ENCODE measurements at places on chromosomes 3 and 15.
A peak's percentile ranks its signal among the peaks of the same experiment; 100 is the strongest.

- DNase-seq, result no peak
Measured at GRCh38 chr15:93257920-93258319, 168.9 kb upstream of the RGMA start.

- no peak for DNase-seq
Measured at GRCh38 chr15:101189409-101190091, 62.3 kb downstream of the CHSY1 start.

- no peak for DNase-seq
Measured at GRCh38 chr3:15665510-15666150, 64.1 kb downstream of the BTD start.

DNA sequence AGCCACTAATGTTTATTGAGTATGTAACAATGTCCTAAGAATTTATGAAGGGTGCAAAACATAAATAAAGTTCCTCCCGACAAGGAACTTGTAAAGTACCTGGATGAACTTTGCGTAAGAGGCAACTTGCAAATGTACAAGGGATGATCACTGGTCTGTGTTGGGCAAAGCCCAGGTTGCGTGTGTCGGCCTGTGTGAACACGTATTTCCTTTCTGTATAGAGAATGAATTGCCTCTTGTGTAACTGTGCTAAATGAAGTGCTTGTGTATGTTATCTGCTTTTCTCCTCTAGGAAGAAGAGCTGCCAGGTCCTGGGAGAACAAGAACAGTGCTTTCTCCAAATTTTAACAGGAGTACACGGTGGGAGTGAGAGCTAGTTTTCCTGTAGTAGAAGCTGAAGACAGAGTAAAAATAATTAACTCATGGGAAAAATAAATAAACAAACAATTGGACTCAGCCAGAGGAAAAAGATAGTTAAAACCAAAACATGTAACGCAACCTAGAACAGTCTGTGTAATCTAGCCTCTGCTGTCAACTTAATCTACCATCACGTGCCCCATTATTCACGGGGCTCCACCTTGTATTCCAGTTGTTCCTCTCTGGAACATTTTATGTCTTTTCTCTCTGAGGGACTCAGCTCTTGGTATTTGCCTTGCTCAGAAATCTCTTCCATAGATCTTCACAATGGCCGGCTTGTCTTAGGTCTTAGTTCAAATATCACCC, 83.7 kb upstream of the RASGRP1 start:
- DNase-seq, result peak; percentile 75

- peak; percentile 32 for DNase-seq
Measured at GRCh38 chr3:154334973-154335420, 10.7 kb upstream of the DHX36 start.

DNA sequence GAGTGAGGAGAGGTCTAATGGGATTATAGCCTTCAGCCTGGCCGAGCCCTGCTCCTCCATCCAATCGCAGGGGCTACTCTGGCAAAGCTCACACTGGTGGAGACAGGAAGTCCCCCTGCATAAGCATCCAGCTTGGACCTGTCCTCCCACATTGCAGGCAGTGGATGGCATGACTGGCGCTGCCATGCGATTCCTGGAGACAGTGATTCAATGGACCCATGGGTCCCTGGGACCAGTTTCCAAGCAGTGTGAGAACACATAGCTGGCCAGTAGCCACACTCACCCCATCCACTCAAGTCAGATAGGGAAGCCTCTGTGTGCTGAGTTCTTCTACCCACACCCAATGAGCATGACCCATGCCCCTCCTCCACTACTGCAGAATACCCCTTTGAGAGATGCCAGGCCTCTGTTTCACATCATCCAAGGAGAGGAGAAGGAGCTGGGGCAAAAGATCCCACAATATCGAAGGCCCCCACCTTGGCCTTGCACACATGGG, 18.1 kb upstream of the POC1A start:
- DNase-seq, result no peak

DNA sequence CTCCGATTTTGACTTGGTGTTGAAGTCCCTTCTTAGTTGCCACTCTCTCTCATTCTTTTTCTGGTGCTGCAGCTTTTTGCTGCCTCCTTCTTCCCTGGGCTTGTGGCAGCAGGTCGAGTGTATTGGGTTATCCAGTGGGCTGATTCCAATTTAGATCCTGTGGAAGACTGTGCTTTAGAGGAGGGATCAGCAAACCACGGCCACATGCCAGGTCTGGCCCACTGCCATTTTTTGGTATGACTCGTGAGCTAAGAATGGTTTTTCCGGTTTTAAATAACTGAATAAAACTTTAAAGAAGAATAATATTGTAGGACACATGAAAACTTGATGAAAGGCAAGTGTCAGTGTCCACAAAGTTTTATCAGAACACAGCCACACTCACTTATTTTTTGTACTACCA, 330.5 kb downstream of the ROBO2 start:
- DNase-seq, result peak; percentile 6

DNA sequence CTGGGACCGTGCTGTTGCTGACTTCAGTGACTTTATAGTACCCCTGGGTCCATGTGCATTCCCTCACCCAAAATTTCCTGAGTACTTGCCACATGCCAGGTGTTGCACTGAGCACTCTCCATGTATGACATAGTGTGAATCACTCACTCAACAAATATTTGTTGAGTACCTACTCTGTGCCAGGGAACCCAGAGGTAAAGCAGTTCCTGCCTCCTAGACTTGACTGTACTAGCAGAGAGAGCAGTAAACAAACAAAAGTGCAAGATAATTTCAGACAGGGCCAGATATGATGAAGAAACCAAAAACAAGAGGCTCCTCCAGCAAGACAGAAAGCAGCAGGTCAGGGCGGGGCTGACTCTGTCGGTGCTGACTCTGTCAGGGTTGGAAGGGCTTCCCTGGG, 12.2 kb downstream of the TGM4 start:
- DNase-seq, result peak; percentile 17

GRCh38 chr3:194395778-194396538, 3.1 kb downstream of the GP5 start:
- DNase-seq, result peak; percentile 46

DNA sequence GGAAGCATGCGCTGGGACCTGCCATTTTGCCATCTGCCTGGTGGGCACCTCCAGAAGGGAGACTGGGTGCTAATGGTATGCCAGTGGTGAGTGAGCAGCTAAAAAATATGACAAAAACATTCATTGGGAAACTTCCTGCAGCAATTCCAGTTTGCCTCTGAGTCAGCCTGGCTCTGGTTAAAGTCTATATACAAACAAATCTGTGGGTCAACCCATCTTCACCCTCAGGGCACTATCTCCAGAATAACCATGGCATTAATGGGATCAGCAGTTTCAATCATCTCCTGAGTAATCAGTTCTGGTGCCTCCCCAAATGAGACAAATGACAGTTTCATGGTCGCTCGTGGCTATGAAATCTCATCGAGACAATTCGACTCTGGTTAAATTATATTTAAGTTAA, 21.5 kb downstream of the FRMD4B start:
- DNase-seq, result peak; percentile 36

- peak; percentile 39 for DNase-seq
Measured at GRCh38 chr3:98561727-98562521, 30.1 kb downstream of the GPR15 start.

DNA sequence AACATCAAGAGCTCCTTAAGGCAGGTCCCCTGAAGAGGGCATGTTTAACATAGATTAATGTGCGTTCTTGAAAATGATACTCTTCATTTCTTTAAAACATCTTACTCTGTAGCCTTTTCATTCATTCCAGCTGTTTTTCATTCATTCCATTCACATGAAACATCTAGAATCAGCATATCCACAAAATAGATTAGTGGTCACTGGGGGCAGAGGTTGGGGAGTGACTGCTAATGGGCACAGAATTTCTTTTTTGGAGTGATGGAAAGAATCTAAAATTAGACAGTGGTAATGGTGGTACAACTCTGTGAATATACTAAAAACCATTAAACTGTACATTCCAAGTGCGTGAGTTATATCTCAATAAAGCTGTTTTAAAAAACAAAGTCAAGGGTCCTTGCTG, 15.4 kb upstream of the CXCR6 start:
- DNase-seq, result no peak

GRCh38 chr3:68306571-68306970, 625.8 kb downstream of the TAFA4 start:
- no peak for DNase-seq

DNA sequence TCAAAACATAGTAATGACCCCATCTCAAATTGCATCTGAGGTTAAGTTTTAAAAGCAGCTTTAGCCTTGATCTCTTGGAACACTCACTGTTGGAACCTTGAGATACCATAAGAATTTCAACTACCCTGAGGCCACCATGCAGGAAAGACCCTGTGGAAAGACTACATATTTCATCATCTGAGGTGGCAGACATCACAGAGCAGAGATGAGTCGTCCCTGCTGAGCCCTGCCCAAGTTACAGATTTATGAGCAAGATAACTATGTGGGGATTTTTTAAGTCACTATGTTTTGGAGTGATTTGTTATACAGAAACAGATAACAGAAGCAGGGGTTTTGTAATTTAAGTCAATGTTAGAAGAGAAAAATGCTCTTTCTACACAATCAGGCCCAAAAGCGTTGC, 168.4 kb downstream of the STAC start:
- DNase-seq, result no peak

GRCh38 chr3:134291319-134292254, 40.9 kb upstream of the RYK start:
- peak; percentile 95 for DNase-seq

DNA sequence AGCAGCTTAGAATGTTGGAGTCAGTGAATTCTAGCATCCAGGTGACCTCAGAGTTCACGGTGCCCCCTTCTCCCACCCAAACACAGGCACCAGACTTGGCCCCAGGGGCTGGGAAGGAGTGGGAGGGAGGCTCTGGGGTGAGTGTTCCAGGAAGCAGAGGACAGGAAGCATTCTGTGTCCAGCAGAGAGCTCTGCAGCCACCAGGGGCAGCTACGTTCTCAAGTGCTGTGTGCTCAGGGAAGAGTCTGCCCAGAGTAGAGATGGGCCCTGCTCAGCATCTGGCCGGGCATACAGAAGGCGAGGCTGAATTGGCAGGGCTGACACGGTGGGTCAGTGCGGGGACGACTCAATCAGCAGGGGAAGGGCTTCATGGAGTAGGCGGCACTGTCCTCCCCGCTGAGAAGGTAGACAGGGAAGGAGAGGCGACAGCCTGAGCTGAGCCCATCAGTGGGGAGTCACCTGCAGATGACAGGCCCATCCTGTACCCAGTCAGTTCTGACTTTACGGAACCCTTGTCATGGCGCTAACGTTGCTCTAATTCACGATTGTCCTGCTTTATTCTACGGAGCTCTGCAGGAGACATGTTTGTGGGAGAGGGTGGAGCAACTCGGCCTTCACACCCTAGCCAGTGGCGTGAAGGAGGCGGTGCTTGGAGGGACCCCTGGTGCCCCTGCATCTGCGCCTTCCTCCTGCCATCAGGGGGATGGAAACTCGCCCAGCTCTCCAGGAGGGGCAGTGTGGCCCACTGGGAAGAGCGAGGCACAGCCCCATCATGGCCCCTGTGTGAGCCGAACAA, 82.2 kb downstream of the C3orf70 start:
- DNase-seq, result peak; percentile 27

DNA sequence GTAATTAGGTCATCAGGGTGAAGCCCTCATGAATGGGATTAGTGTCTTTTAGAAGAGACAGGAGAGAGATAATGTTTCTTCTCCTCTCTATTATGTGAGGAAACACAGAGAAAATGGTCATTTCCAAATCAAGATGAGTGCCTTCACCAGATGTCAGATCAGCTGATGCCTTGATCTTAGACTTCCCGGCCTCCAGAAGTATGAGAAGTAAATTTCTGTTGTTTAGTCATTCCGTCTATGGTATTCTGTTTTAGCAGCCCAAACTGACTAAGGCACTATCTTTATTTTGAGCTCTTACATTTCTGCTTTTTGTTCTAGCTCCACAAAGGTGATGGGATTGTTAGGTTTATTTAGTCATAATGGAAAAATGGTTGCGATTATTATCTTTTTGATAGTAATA, 273.2 kb upstream of the GADL1 start:
- peak; percentile 37 for DNase-seq

DNA sequence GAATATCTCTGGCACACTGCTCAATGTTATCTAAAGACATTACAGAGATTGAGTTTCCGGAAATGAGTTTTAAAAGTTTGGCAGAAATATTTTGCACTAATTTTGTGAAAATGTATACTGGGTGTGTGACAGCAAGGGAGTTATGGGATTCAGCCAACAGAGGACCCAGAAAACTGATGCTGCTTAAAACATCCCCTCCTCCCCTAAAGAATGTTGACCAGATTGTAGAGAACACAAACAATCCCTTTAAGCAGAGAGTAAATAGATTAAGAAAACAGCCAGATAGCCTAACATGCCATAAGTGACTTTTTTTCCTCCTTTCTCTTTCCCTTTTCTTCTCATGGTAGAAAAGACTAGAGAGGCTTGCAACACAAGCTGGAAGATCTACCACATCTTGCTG, 928.0 kb upstream of the ALCAM start:
- peak; percentile 5 for DNase-seq

DNA sequence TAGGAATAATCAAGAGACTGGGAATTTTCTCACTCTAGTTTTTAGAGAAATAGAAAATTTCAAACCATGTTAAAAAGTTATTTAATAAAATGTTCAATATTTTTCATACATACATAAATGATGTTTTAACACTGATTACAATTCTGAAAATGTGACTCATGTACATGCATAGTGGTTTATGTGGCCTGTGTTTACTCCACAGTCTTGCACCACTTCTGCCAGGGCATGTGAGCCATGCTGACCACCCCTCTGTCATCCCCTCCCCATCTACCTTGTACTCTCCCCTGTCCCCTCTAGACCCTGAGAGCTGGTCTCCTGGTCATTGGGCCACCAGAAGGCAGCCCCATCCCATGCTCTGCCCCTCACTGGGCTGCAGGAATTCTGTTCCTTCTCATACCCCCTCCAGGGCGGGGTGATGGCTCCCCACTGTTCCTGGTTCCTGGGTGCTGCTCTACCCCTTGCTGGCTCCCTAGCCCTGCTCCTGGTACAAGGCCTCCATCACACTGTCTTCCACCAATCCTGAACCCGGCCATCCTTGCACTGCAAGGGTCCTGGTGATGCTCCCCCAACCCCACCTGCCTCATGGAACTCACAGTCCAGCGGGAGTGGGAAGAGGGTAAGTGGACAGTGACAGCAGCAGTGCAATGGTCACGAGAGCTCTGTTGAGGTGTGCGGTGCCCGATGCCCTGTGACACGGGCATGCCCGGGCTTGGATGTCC, 24.2 kb upstream of the SLC41A3 start:
- DNase-seq, result peak; percentile 58

GRCh38 chr3:116552246-116552645, 107.0 kb upstream of the LSAMP start:
- no peak for DNase-seq

DNA sequence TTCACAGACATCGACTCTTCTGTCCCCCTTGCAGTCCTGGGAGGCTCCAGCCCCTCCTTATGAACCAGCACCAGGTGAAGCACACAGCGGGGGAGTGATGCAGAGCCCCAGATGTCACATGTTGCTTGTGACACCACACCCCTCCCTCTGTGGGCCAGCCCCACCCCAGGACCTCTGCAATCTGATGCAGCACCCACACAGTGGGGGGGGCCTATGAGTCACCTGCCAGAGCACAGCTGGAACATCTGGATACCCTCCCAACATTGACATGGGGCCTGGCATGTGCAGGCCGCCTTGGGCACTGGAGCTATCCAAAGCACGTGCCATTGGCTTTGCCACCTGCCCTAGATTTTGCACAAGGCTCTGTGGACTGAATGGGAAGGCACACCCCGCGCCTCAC, 70.5 kb downstream of the FEM1B start:
- no peak for DNase-seq

Data from amniotic epithelial cell (primary cell).